ENCODE measurements at places on chromosomes 2 and 18.

DNA sequence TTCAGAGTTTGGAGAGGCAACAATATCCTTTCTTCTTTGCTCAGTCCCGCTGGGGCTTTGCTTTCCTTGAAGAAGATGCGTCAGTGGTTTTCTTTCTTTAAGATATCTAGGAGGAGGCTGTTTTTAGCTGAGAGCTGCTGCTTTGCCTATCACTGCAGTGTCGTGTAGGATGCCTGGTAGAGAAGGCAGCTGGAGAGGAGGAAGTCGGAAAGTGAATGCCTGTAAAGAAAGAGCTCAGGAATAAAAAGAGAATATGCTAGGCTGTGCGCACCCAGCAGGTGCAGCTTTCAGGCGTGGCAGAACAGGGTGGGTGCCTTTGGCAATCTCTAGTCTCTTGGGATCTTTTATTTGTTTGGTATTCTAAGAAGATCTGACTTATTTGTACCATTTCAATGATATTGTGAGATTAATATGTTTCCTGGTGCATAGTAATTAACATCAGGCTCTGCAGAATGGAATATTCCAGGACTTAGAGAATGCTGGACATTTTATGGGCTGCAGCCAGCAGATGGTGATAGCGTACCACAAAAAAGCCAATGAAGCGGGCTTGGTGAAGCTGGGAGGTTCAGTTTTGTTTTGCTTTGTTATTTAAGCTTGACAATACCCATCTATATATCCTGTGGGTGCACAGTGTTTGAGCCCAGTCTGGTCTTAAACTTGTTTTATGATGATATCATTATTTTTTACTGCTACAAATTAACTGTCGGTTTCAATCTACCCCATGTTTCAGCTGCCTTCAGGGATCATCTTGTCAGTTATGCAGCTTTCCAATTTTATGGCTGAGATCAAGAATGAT is 34.9 kb downstream of the CAVIN2 start:
- DNase-seq: peak; percentile 22

DNA sequence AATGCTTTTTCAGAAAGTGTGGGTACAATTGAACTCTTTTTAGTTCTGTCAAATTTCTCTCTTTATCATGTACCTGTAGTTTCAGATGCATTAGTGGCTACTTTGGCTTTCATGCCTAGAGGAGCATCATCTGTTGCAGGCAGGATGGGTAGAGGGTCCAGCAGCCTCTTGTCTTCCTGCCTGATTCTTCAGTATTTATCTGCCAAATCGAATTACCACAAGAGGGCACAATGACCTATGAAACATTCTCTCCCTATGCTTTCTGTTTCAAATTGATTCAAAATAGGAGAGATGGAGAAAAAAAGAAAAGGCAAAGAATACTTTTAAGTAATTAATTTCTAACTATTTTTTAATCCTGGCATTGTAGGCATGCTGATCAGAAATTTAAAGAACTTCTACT is 477.2 kb downstream of the TRIB2 start:
- no peak for DNase-seq

GRCh38 chr2:228705318-228705717 is 523.8 kb upstream of the SPHKAP start:
- DNase-seq: no peak

- no peak for DNase-seq
Observed at GRCh38 chr18:354003-354402, 86.2 kb upstream of the THOC1 start.

- DNase-seq: no peak
Observed at GRCh38 chr18:959854-960253, 55.2 kb downstream of the ADCYAP1 start.

DNA sequence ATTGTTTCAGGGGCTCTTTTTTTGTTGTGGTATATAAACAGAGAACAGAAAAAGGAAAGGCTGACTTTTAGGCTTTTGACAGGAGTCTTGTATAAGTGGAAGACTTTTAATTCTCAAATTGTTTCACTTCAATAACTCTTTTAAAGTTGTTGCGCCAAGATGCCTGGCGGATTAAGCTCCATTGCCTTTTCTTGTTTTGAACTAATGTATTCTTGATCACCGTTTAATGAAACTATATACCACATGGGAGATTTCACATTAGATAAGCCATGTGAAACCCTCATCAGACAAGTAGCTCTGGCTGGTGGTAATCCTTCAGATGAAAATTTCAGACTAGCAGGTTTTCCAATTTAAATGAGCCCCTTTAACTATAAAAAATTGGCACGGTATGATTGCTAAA is 257.4 kb downstream of the CCDC178 start:
- no peak for DNase-seq

- DNase-seq: no peak
Observed at GRCh38 chr18:40957533-40958070, 997.4 kb upstream of the PIK3C3 start.

DNA sequence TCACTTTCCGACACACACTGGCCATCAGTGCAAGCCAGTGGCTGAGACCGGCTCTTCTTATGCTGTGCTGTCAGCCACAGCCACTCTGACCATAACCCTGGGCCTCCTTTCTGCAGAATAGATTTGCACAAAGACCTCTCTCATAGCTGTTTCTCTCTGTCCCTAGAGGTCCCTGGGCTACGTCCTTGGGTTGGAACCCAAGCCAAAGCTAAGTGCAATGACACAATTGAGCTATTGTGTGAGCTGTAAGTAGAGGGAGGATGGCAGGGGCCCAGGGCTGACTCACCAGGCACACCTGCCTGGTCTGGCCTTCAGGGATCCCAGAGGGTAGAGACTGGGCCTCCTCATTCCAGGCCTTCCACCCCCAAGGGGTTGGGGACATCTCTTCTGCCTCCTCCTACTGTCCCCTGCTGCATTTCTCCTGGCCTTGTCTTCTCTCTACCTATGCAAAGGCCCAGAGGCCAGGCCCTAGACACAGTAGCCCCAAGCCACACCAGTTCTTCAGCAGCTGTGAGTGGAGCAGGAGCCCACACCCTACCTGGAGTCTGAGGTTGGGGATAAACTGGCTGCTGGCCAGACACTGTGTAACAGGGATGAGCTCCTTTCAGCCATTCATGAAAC is 174.6 kb downstream of the NCK2 start:
- DNase-seq: no peak

DNA sequence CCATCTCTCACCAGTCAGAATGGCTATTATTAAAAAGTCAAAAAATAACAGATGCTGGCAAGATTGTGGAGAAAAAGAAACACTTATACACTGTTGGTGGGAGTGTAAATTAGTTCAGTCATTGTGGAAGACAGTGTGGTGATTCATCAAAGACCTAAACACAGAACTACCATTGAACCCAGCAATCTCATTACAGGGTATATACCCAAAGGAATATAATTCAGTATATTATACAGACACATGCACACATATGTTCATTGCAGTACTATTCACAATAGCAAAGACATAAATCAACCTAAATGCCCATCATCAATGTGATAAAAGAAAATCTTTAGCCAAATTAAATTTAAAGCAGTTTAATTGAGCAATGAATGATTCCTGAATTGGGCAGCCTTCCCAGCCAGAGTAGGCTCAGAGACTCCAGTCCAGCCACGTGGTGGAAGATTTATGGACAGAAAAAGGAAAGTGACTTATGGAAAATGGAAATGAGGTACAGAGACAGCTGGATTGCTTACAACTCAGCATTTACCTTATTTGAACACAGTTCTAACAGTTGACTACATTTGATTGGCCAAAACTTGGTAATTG is 377.1 kb upstream of the SLC39A10 start:
- no peak for DNase-seq

- no peak for DNase-seq
Observed at GRCh38 chr2:212766921-212767320, 228.3 kb upstream of the ERBB4 start.

DNA sequence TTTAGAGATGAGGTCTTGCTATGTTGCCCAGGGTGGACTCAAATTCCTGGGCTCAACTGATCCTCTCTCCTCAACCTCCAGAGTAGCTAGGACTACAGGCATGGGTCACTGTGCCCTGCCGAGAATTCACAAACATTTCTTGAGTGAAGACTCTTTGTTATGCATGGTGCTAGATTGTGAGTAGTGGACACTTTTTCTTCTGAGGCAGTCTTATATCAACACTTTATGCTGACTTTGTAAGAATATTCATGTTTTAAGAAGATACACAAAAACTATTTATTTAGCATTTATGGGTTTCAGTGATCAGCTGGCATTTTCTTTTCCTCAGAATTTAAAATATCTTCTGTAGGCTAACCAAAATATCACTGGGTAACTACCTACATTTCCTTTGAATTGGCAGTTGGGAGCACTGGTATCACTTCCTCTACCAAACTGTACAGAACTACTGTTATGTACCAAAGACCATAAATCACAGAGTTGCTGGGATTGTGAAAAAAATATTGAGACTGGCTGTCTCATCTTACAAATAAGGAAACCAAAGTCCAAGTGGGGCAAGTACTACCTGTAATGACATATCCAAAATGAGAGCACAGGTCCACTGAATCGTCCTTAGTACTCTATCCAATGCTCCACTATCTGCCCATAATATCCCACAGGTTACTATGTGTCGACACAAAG is 34.0 kb downstream of the DOCK10 start:
- no peak for DNase-seq

DNA sequence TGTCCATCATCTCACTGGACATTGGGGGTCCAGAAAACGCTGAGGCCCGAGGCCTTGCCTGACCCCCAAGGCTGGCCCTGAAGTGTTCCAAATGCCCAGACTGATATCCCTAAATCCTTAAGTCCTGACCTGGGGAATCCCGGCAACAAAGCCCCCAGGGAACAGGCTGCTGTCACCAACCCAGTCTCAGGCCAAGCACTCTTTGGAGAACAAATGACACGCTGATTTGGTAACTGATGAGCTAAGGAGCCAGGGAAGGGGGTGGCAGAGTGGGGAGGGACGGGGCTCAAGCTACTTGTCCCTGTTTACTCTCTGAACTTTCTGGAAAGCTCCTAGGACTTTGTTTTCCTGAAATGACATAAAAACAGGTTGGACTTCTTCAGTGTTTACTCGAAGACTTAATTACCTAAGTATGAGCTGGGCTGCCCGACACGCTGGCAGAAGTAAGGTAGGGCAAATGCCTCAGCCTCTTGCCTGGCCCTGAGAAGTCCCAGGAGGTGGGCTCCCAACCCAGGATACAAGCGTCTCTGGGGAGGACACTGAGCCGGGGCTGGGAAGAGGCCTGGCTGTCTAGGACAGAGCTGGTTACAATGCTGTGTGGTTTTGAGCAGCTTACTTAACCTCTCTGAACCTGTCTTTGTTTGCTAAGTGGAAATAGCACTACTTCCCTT is 105.5 kb upstream of the GLI2 start:
- DNase-seq: no peak

GRCh38 chr2:38279201-38279600 is 97.9 kb downstream of the ATL2 start:
- DNase-seq: no peak

DNA sequence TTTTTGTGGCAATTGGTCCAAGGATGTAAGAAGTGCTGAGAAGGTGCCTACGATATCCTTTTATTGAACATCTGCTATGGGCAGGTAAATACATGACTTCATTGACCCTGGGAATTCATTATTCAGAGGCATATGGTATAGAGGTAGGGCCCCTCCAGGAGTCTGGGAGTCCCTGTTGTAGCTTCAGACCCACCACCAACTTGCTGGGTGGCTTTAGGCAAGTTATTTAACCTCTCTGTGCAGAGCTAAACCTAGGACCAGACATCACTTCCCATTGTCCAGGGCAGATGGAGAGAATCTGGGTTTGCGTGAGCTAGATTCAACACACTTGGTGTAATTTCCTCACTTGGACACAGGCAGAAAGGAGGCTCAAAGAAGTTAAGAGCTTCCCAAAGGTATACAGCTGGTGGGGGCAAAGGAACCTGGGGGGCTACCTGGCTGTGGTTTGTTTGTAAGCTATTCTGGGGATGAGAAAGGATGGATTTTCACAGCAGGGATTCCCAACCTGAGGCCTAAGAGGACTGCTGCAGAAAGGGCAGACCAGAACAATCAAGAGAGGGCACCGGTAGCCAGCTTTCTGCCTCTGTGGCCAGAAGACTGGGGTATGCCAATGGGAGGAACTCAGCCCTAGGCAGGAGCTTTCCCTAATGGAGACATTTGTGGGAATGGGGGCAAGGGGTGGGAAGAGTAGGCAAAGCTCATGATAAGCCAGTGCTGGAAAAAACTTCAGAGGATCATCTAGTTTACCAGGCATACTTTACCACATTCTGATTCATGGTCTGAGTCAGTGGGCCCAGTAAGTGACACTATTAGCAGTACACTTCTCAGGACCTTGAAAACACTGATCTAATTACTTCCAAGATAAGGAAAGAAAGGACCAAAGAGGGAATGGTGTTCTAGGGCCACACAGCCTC is 102.7 kb upstream of the SMAD2 start:
- no peak for DNase-seq

DNA sequence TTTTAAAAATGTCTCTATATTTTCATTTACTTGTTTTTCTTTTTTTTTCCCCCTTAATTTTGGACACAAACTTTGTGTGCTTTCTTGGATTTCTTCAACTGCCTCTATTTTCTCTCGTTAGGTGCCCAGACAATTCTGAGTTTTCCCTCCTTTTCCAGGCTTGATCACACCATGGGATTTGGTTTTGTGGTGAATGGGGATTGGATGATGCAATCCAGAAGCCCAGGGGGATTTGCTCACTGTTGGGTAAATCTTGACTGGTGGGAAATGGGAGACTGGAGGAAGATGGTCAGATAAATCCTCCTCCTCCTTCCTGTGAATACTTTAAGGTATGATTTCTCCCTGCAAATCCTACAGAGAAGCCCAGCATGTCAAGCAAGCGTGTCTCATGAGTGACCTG is 19.5 kb upstream of the PAX8 start:
- DNase-seq: no peak

- DNase-seq: no peak
Observed at GRCh38 chr2:44957656-44958327, 16.3 kb downstream of the SIX3 start.

DNA sequence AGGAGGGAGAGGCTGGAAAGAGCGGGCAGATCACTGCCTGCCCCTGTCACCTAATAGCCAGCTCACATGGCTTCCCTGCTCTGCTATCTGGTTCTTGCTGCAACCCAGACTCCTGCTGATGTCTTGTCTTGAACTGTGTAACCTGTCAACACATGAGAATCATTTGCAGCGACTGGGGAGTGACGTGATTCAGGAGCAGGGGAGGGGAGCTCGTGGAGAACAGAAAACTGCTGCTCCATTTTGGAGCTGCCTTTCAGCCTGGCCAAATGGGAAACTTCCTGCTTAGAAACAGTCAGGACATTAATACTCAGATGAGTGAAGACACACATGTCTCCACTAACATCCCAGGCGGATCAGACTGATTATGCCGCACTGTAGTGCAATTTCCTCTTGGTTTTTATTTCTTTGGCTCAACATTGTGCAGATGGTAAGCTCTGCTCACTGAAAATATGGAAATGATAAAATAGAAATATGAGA is 38.1 kb downstream of the RPL37A start:
- no peak for DNase-seq

Data from gastrocnemius medialis (tissue), 4 donors.